ENCODE measurements at places on chromosomes 16 and 17.

DNA sequence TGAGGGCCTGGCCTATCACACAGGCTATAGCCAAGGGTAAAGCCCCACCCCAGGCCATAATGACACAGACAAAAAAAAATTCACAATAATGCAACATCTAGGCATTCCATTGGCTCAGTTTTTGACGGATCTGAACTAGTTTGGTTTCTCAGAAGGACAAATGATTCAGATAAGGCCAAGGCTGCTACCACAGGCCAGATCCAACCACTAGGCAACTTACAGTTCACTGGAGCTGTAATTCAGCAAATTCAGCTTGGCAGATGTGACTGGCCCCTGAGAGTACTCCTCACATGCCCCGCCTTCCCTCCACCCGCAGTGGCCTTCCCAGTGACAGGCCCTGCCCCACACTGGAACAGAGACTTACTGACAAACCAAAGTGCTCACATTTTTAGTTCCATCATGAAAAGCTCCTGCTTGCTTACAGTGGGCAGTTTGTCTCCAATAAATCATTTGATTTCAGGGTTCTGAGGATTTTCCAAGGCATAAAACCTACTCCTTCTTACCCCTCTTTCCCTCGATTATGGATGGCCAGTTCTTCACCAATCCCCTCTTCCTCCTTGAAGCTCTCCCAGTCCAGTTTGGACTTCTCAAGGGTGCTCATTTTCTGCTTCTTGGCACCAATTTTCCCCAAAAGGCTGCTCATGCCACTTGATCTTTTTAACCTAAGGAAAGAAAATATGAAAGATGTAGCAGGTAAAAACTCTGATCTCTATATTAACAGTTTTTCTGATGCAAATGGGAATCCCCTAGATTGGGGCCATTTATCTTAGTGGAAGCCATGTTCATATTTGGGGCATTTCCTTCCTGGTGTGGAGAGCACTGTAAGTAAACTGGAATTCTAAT lies 53.3 kb upstream of the BCAR1 start:
- no peak for DNase-seq

DNA sequence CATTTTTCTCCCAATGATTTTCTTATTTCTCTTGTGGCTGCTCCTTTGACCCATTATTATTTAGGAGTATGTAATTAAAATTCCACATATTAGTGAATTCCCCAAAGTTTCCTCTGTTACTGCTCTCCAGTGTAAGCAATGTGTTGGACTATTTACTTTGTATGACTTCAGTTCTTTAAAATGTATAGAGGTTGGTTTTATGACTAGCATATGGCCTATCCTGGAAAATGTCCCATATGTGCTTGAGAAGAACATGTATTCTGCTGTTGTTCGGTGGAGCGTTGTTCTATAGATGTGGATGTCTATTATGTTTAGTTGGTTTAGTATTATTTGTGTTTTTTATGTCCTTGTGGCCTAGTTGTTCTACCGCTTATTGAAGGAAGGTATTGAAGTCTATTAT lies 6.0 kb upstream of the NT5M start:
- no peak for DNase-seq

- no peak for DNase-seq
Measured at GRCh38 chr16:7086822-7087616, 245.6 kb upstream of the RBFOX1 start.

DNA sequence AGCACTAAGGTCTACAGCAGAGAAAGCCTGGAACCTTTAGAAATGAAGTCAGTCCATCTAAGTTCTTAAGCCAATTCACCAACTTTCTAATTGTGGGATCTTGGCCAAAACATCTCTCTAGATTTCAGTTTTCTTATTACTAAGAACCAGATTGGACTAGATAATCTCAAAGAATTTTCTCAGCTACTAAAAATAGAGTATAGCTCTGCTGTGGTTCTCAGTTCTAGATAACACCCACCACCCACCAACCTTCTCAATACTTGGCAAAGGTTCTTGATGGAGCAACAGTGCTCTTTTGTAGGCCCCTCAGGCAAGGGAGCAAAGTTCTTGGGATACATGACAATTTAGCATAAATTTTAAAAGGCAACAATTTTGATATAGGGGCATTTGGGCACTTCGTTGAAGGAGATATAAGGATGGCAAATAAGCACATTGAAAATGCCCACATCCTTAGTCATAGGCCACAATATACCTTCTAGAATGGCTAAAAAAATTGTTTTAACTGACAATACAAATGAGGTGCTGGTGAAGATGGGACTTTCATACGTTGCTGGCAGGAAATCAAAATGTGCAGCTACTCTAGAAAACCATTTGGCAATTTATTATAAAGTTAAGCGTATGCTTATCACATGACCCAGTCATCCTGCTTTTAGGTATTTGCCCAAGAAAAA lies 74.4 kb upstream of the TMEM132E start:
- no peak for DNase-seq

DNA sequence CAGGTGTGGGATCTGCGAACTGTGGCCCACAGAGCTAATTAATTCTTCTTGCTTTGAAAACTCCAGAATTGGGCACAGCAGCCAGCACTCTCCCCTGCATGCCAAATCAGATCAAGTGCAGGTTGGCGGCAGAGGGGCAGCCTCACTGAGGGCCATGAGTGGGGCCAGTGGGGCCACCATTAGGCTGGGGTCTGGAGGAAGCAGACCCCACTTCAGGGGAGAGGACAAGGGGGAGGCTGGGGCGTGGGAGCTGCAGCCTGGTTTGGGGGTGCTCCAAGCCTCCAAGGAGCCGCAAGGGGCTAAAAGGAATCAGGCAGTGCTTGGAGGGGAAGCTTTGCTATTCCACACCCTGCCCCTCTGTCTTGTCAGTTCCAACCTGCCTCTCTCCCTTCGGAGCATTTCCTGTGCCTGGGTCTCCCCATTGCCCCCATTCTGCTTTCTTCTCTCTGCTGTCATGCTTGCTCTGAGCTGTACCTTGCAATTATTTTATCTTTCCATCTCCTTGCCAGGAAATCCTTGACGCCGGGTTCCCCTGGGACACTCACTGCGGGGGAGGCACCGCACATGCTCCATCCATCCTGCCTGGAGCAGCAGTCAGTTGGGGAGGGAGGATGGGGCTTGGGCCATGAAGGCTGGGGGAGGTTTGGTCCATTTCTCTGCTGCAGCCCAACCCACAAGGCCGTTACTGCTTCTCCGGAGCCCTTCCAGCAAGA lies 3.3 kb upstream of the ABCC3 start:
- no peak for DNase-seq

- DNase-seq = no peak
Measured at GRCh38 chr16:79328402-79329165, 272.0 kb downstream of the MAF start.

- no peak for DNase-seq
Measured at GRCh38 chr16:8725513-8726178, 51.2 kb downstream of the ABAT start.

DNA sequence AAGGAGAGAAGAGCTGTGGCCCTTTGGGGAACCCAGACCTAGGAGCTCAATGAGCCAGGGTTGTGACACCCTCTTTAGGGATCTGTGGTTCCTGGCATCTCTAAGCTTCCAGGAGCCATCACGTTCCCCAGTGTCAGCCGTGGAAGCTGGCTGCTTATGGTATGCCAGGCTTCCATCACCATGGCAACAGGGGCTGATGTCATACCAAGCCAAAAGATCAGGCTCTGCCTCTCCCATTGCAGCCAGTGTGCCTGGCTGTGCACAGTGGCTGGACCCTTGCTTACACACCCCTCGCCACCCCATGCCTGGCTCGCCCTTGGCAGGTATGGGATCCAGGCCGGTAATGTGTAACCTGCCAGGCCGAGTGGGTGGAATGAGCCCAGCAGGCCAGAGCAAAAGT lies 91.1 kb downstream of the SSH2 start:
- no peak for DNase-seq

DNA sequence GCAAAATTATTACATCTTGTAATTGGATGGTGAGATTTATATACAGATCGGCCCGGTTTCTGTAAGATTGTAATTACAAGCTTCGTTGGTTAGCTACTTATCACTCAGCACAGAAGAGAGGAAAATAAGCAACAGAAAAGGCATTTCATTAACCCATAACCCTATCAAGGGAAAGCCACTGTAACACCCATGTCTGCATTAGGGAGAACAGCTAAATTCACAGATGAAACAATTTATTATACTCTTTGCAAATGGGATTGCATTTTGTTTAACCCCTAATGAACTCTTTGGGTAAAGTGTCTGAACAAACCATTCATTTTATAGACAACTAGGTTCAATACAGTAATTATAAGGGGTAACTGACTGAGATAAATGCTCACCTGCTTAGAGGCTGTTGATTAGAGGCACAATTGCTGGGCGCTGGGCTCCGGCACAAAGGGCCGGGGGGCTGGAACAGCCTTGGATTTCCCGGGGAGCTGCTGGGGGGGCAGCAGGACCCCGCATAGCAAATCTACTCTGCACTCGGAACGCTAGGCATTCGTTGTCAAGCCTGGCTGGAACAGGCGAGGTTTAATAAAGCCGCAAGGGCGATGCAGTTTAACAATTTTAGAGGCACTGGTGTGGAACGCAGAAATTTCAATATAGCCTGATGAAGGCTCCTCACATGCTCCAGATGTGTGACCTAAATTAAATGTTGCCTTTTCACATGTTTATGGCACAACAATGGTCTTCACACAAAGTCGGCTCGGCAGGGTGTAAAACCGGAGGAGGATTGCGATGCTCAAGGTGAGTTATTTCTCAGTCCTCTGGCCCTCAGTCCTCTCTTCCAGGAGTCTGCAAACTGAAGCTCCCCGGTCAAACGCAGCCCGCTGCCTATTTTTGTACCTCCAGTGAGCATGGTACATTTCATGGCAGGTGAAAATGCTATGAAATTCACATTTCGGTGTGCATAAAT lies 134.0 kb upstream of the IRX6 start:
- no peak for DNase-seq

GRCh38 chr17:59547131-59547915 lies 18.1 kb upstream of the DHX40 start:
- no peak for DNase-seq

DNA sequence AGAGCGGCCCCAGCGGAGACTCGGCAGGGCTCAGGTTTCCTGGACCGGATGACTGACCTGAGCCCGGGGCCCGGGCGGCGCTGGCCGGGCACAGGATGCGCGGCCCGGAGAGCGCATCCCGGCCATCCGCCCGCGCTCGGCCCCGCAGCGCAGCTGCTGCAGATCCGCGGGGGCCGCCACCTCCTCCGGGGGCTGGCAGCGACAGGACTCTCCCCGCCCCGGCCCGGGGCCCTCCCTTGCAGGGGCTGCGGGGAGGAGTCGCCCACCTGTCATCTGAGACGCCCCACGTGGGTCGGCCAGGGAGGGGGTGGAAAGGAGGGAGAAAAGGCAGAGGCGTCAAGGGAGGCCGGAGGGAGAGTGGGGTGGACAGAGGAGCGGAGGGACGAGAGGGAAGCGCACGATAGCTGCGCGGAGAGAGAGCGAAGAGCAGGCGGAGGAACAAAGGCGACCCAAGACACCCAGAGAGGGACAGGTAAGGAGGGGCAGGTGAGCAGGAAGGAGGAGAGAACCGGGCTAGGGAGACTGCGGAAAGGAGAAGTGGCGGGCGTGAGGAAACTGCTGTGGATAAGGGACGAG lies 471 bp upstream of the PRKAR1A start:
- DNase-seq = peak; percentile 60

DNA sequence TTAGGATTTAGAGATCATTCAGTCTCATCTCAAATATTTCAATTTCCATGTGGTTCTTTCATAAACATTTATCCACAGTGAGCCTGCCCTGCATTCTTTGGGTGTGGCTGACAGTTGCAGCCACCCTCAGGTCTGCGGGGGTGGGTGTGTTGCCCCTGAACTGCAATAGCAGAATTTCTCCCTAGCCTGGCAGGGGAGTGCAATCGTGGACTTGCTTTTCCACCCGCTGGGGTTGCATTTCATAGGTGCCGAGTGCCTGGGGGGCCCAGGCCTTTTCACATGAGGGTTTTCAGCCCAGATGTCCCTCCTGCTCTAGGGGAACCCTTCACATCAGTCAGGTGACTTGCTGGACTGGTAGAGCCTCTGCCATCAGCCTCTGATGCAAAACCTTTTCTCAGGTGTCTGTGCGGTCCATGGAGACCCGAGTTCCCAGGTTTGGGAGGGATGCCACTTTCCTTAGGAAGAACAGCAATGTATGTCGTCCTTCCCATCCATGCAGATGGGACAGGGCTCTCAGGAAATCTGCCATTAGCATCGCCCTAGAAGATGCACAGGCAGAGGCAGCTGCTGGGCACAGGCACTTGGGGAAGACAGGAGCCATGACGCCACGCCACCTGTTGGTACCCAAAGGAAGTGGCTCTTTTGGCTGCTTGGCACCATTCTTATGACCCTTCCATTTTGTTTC lies 2.4 kb upstream of the USP36 start:
- peak; percentile 57 for DNase-seq

- peak; percentile 26 for DNase-seq
Measured at GRCh38 chr17:7932483-7932891, 481 bp downstream of the CNTROB start.

- no peak for DNase-seq
Measured at GRCh38 chr16:51630076-51630475, 479.0 kb upstream of the SALL1 start.

DNA sequence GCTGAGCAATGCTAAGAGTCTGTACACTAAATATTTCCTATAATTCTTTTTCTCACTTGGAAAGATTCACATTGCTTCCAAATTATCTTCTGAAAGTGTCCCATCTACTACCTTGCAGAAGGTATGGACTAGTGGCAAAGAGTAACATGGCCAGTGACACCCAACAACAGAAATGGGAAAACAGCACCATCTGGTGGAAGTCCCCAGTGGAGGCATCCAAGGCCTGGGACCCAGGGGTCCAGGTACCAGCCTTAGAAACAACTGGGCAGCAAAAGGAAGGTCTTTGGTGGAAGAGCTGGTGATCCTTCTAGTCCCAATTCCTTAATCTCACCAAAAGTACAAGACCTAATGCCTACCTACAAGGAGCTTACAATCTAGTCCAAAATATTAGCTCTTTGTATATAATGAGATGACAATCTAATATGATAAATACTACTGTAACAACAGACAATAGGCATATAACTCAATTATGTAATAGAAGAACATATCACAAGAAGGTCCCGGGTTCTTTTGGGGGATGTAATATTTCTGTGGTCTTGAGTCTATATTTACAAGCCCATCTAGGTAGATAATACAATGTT lies 55.3 kb downstream of the SKAP1 start:
- DNase-seq = no peak

GRCh38 chr16:78768226-78768625 lies 668.8 kb downstream of the WWOX start:
- DNase-seq = no peak

DNA sequence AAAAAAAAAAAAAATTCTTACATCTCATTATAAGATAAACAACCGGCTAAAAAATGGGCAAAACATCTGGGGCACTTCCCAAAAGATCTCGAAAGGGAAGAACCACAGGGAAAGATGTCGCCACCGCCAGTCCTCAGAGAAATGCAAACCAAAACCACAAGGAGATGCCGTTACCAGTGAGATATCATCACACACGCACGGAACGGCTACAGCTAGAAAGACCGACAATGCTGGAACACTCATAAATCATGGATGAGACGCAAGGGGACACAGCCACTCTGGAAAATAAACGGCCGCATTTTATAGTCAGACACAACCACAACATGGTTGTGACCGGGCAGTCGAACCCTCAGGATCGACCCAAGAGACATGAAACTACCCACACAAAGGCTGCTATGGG lies 24.5 kb downstream of the WDR45B start:
- DNase-seq = no peak

- DNase-seq = no peak
Measured at GRCh38 chr17:27181935-27182334, 112.0 kb upstream of the WSB1 start.

GRCh38 chr16:3625911-3626732 lies 14.7 kb upstream of the SLX4 start:
- DNase-seq = no peak

GRCh38 chr17:3546521-3546920 lies 11.1 kb downstream of the TRPV3 start:
- no peak for DNase-seq

GRCh38 chr17:19407601-19408345 lies 3.3 kb upstream of the RNF112 start:
- DNase-seq = no peak
